ENCODE measurements at places on chromosomes 5 and 9.

DNA sequence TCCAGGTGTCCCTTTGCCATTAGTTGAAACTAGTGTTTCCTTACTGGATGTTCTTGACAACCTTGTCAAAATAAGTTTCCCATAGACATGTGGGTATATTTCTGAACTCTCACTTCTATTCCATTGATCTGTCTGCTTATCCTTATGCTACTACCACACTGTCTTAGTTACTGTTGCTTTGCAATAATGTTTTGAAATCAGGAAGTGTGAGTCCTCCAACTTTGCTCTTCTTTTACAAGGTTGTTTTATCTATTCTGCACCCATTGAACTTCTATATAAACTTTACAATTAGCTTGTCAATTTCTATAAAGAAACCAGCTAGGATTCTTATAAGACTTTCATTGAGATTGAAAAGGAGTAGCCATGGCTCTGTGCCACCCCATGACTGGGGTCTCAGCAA is 24.3 kb downstream of the CD14 start:
- no peak for DNase-seq

- DNase-seq = peak; percentile 89
Measured at GRCh38 chr5:141650851-141651727, at the start of gene FCHSD1. FCHSD1 (minus strand) TSS chr5:141651418; CDS start chr5:141651368, 50 bp downstream.

GRCh38 chr5:135476615-135477581 is 24.7 kb upstream of the TIFAB start:
- no peak for DNase-seq

DNA sequence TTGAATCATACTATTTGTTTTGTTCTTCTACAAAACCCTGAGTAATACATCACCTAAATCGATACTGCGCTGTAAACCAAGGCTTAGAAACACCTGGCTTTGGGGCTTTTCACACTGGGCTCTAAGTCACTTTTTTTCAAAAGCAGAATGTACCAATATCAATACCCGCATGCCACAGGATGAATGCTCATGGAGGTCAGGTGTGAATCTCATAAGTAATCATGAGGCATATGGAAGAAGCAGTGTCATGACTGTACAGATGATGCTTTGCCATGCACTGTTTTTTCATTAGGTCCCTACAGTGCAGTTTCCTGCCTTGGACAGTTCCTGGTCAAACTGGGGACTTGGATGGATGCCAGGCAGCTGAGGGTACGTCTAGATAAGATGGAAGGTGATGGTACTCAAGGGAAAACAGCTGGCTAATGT is 49.0 kb upstream of the ATG10 start:
- no peak for DNase-seq

DNA sequence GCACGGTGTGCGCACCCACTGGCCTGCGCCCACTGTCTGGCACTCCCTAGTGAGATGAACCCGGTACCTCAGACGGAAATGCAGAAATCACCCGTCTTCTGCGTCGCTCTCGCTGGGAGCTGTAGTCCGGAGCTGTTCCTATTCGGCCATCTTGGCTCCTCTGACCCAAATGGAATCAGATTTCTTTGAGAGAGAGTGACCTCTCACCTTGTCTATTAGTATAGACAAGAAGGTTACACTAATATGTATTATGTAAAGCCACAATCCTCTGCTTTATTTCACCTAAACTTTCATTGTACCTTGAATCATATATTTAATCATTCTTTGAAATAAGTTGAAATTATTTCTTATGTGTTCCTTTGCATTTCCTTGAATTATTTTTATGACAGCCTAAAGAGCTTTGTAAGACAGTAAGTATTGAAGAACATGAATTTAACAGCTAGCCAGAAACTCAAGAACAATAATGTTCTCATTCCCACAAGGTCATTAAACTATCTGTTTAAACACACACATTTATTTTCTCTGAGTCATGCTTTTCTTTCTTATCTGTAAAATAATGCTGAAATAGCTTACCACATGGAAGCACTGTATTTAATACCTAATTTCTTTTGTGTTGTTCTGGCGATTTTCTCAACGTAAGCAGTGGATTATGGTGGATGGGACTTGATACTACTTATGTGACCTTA is 91.8 kb upstream of the DMRTA1 start:
- no peak for DNase-seq

DNA sequence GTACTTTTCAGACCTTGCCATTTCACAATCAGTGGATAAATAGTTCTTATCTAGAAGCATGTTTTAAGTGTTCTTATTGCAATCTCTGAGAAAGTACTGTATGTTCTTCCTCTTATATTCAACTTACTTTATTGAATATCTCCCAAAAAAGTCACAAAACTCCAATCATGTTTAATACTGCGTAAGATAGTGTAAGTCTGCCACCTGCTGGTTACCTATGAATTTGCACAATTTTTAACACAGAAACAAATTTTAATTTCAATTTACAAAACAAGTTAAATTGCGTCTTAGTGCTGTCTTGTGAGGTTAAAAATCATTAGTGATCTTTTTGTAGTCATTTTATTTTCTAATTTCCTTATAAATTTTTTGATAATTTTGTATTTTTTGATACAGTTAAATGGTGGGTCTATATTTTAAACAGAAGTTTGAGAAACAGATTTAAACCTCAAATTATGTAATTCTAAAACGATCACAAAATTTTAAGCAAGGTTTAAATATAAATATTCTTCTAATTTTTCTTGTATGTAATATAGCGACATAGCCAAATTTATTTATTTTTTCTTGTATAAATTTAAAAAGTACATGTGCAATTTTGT is 115.8 kb downstream of the EMB start:
- DNase-seq = no peak

GRCh38 chr5:154491941-154492340 is 13.9 kb upstream of the HAND1 start:
- no peak for DNase-seq

GRCh38 chr5:65796269-65796668 is 74.3 kb downstream of the NLN start:
- no peak for DNase-seq

DNA sequence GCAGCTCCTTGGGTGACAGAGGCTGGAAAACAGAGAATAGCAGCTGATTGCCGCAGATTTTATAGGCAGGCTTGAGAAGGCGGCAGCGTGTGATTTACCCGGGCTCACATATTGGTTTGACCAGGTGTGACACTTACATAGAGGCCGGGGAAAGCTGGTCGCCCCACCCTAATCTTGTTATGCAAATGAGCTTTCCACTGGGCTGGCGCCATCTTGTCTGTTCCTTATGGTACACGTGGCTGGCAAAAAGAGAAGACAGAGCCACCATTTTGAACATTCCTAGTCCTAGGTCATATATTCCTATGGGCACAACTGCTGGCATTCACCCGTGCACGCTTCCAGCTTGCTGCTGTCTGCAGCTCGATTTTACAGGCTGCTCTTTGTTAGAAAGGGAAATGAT is 11.3 kb upstream of the SPZ1 start:
- no peak for DNase-seq

DNA sequence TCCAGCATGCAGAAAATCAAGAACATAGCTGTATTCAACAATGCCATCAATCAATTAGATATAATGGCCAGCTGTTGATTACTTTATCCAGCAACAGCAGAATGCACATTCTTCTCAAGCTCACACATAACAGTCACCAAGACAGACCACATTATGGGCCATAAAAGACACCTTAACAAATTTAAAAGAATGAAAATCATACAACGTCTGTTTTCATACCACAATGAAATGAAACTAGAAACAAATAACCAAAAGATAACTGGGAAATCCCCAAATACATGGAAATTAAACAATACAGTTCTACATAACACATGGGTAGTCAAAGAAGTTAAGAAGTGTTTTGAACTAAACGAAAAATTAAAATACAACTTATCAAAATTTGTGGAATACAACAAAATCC is 130.9 kb upstream of the GNA14 start:
- no peak for DNase-seq

- no peak for DNase-seq
Measured at GRCh38 chr5:76252437-76252836, 150.6 kb upstream of the IQGAP2 start.

- no peak for DNase-seq
Measured at GRCh38 chr9:136516191-136516654, 29.6 kb downstream of the NOTCH1 start.

- DNase-seq = no peak
Measured at GRCh38 chr5:12023614-12024241, 119.5 kb upstream of the CTNND2 start.

DNA sequence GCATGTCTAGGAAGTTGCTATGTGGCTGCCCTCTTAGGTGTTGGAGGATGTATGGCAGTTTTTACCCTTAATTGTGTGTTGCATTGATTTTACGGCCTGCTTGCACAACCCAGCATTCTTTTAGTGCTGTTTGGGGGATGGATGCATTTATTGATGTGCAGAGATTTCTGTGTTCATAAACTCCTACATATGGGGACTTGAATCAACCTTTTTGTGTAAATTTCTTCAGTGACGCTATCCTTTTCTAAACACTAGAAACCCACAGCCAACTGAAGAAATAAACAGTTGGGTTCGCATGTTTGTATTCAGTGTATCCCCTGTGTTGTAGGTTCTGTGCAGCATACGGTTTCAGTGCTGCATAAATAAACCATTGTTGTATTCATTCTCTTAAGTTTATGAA is 263.7 kb downstream of the RASEF start:
- no peak for DNase-seq

DNA sequence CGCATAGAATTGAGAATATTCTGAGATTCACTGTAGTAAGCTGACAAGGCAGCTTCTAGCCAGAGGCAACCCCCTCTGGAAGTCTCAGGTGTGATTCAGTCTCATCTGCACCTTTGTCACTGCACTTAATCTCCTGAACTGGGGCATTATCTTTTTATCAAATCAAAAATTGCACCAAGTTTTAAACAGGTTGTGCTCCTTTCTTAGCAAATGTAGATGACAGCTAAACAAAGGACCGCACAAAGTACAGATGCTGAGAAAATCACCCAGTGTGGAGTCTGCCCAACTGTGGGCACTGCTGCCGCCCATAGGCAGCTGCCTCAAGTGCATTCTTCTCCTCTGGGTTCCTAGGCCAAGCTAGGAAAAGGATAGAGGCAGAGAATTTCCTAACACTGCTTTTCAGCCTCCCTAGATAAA is 51.1 kb downstream of the STARD4 start:
- DNase-seq = no peak

DNA sequence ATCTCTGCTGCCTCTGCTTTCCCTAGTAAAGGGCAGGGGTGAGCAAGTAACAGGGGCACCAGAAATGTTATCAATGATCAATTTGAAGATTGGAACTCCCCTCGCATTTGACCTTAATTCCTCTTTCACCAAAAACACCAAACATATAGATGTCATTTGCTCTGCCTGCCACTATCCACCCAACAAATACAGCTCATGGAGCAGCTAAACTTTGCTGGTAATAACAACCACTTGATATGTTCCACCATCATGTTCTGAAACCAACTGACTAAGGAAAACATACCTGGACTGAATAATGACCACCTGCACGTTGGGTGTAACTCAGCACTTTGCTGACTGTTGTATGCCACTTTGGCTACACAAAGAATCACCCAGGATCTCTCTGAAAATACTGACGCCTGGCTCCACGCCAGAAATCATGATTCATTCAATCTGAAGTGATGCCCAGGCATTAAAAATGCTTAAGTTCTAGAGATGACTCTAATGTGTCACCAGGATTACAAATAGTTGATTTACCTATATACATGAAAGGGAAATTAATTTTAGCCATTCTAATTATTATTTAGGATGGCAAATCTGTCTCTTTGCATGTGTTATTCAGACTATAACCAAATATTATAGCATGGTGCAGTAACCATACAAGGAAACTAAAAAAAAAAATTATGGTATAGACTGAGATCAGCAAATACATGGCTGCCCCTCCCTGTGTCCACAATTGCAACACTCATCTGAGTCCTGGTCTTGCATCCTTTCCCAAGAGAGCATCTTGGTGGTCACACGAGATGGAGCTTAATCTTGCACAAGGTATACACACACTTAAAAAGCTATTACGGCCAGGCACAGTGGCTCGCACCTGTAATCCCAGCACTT is 43.1 kb upstream of the TTC39B start:
- DNase-seq = no peak

DNA sequence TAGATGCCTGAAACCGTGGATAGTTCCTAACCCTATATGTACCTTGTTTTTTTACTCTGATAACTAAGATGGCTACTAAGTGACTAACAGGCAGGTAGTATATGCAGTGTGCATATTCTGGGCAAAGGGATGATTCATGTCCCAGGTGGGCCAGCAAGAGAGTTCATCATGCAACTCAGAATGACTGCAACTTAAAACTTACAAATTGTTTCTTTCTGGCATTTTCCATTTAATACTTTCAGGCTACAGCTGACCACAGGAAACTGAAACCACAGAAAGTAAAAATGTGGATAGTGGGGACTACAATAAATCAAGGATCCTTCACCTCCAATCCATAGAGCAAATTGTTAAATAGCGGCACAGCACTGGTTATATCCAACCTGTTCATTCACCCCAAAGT is 30.7 kb upstream of the VCAN start:
- no peak for DNase-seq

GRCh38 chr5:56147659-56148230 is 85.4 kb downstream of the ANKRD55 start:
- no peak for DNase-seq

DNA sequence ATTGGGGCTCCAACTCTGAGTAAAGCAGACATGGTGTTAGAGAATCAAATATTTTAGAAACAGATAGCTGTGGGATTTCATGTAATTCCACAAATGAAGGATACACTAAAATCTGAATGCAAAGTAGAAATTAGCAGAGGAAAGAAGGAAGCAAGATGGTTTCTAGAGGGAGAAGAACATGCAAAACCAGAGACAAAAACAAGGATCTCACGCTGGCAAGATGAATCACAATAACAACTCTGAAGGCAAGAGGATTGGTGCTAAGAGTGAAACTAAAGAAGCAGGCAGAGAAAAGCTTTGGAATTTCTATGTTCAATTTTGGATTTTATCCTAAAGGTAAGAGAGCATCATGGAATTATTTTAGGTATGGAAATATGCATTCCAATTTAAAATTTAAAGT is 857.2 kb upstream of the COX7C start:
- DNase-seq = no peak

DNA sequence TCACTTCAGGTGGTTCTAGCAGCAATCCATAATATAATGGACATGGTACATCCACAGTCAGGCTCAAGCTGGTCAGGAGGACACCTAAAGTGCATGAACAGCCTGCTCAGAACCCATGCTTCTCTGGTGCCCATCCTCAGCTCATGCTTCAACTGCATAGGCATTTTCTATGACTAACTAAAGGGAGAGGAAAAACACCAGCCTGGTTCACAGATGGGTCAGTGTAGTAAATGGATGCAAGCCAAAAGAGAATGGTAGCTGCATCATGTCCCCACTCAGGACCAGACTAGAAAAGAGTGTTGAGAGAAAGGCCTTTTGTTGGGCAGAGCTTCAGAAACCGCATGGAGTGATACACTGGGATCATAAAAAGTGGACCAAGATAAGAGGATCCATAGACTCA is 556.6 kb downstream of the TLE1 start:
- DNase-seq = no peak

DNA sequence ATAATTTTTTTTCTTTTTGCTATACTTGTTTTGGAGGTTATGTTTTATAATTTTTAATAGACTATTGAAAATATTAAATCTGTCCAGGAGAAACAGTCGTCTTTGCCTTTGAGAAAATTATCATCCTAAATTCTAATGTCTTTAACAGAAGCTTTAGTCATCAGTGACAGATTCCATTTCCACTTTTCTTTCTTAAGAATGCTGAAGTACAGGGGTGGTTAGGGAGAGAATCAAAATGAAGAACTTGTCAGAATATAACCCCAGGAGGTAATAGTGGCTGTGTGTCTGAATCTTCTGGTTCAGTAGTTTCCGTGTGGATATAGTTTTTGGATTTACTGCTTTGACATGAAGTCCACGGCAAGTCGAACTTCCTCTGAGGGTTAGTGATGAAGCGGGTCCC is 111.8 kb downstream of the DAPK1 start:
- no peak for DNase-seq

Data from activated naive CD4-positive, alpha-beta T cell treated with anti-CD3 and anti-CD28 coated beads, Interleukin-2, amount 10 ng/mL, durations not matched to agents 7 days and 5 days (primary cell).